ENCODE measurements at places on chromosomes 6 and 20.

GRCh38 chr20:61254881-61255626 is 3.0 kb downstream of the CDH4 start:
- no peak for DNase-seq

DNA sequence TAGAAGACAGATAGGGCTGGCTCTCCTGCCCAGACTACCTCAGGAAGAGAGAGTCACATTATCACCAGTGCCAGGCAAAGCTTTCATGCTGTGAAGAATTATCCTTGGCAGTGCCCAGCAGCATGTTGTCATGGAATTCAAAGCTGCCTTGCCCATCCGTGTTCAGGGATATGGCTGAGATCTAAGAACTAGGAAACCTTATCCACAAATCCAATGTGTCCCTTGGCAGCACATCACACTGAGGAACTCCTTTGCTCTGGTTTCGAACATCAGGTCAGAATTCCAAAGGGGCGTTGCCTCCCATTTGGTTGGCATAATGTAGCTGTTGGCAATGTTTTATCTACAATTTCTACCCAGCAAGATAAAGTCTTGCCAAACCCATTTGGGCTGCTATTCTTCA is 52.7 kb downstream of the ADGRF1 start:
- no peak for DNase-seq

DNA sequence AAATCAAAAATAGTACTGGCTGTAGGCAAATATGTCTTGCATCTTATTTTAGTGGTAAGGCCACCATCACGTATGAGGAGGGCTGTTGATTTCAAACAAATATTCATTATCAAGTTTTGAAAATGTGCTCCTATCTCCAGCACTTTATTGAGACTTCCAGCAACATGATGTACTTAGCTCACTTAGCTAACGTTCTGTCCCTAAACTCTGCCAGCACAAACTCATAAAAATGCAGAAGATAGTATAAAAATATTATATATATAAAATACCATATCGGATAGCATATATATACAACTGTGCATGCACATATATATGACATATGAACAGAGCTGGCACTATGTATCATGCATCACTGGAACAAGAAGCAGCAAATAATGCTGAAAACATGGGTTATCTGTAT is 762.3 kb downstream of the C6orf118 start:
- no peak for DNase-seq

DNA sequence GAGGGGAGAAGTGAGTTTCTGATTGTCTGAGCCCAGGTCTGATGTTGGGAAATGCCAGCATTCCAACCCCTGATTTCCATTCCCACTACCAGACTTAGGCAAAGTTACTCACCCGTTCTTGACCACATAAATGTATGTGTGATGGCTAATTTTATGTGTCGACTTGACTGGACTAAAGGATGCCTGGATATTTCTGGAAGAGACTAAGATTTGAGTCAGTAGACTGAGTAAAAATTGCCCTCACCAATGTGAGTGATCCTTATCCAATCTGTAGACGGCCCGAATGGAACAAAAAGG is 95.8 kb upstream of the TAB2 start:
- no peak for DNase-seq

- no peak for DNase-seq
Measured at GRCh38 chr6:55568808-55569439, 10.1 kb downstream of the HMGCLL1 start.

- no peak for DNase-seq
Measured at GRCh38 chr6:159213405-159213804, 44.2 kb downstream of the FNDC1 start.

DNA sequence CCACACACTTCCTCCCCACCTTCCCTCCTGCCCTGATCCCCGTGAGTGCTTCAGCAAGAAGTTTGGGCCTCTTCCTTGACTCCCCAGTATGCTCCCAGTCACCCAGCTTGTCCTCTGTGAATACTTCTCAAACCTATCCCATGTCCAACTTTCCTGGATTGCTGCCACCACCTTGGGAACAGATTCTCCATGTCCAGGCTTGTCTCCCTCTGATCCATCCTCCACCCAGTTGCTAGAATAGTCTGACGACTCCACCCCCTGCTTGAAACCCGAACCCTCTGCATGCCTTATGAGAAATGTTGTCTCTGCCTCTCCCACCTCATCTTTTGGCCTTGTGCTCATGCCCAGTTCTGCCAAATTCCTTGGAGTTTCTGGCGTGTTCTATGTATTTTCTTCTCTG is 108.0 kb downstream of the PPP1R14C start:
- DNase-seq: no peak

DNA sequence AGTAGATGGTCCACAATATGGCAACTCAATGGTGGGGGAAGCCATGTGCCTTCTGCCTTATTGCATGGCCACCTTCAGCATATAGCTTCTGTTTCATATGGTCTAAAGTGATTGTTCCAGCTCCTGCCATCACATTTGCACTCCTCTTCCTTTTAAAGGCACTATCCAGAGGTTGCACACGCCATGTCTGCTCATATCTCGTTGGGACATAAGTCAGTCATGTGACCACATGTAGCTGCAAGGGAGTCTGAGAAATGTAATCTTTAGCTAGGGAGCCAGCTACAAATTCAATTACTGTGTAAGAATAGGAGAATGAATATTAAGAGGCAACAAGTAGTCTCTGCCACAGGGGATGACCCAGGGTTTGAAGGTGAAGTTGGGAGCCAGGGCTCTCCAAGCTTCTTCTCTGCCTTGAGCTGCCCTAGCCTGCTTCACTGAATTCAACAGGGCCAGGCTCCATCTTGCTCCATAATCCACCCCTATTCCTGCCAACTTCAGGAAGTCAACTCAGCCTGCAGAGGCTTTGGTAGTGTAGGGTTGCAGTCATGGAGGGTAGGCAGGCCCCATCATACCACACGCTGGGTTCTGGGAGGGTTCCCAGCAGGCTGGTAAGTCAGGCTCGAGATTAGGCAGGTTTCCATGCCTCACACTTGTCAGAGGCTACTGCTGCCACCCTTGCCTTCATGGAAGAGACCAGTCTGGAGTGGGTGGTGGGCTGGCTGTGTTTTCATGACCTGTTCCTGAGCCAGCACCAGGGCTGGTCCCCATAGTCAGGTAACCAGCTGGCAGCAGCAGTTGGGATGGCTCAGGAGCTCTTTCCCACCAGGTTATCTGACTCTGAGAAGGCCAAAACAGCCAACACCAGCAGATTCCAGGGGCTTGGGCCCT is 56.7 kb upstream of the SAYSD1 start:
- no peak for DNase-seq

DNA sequence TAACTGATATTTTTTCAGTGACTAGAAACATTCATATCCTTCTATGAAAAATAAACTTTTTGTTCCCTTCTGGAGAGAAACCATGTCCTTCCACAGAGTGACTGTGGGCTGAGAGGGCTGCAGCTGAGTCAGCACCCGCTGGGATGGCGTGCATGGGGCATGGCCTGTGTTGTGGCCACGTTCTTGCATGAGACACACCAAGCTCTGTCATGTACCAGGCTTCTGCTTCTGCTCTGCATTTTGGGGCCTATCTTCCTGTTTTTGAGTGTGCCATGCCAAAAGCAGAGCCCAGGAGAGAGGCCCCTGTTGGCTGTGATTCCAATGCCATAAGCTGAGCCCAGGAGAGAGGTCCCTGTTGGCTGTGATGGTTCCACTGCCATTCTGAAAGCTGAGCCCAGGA is 10.8 kb downstream of the APMAP start:
- DNase-seq: no peak

GRCh38 chr6:125363824-125364165 is 62.0 kb upstream of the HDDC2 start:
- no peak for DNase-seq

DNA sequence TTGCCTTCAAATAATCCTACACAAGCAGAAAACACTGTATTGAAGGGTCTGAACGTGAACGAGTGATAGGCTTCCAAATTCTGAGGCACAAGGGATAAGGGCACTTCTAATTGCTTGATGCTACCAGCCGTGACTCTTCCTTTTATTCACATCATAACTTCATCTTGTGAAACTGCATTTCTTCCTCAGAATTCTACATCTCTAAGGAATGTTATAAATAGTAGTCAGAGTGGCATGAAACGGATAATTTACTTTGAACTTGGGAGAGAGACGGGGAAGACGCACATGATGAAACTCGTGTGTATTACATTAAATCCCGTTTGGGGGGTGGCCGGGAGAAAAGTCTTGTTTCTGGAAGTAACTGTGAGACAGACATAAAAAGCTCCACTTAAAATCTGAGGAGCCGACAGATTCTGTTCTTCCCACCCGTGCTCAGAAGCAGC is 754 bp downstream of the HDDC2 start:
- DNase-seq: no peak

DNA sequence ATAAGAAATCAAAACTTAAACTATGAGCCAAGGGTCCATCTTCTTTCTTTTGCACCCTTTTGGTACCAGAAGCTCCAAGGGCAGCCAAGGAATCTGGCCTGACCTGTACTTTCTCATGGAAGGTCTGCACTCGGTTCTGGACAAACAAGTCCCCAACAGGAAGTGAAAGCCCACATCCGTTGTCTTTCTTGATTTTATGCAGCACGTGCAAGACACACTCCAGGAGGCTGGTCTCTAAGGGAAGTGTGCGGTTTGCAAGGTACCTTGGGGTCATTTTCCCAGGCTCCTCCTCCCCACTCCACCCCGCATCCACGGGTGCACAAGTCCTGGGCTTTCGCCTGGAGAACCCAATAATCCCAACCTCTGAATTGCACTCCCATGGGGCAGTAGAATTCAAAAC is 101.9 kb downstream of the NFATC2 start:
- DNase-seq: no peak

DNA sequence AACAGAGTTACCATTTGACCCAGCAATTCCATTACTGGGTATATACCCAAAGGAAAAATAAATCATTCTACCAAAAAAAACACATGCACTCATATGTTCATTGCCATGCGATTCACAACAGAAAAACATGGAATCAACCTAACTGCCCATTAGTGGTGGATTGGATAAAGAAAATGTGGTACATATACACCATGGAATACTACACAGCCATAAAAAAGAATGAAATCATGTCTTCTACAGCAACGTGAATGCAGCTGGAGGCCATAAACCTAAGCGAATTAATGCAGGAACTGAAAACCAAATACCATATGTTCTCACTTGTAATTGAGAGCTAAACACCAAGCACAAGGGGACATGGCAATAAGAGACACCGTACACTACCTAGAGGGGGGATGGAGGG is 12.5 kb downstream of the RALGAPA2 start:
- DNase-seq: no peak

DNA sequence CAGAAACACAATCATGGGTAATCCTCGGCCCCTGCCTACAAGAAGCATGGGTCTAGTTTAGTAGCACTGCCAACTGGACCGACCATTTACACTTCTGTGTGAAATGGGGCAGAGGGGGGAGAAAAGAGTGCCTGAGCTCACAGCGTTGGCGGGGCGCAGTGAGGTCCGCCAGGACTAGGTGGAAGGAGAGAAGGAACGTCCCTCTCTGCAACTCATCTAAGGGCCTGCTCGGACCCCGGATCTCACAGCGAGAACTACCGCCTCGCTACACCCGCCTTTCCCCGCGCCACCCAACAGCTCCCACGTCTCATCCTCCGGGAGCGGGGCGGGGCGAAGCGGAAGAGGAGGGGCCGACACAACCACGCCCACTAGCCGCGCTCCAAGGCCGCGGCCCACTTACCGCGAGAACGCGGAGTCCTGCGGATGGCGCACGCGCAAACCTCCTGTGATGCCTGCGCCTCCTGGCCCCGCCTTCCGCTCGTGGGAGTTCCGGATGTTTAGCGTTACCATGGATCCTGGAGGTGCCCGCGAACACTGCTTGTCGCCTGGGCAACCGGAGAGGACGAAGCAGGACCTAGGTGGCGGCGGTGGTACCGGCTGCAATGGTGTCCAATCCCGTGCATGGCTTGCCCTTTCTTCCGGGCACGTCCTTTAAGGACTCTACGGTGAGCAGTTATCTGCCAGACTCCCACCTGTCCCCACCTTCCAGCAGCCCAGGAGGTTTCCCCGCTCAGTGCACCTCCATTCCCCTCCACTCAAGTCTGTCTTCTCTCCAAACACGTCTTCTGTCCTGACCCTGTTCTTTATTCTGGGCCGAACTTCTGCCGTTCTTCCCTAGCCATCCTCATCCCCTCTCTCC is at the start of gene EFHC1:
Gene EFHC1 (plus strand): TSS at position 534 of the 859 bp plus-strand sequence. CDS start 69 bp downstream, at position 603.
- peak; percentile 98 for DNase-seq

GRCh38 chr20:7302250-7302649 is 534.8 kb downstream of the BMP2 start:
- DNase-seq: no peak

GRCh38 chr6:16576451-16577368 is 184.6 kb downstream of the ATXN1 start:
- DNase-seq: no peak

- no peak for DNase-seq
Measured at GRCh38 chr20:574297-574942, 30.8 kb upstream of the CSNK2A1 start.

- DNase-seq: no peak
Measured at GRCh38 chr6:158416883-158417759, 104.9 kb downstream of the TULP4 start.

DNA sequence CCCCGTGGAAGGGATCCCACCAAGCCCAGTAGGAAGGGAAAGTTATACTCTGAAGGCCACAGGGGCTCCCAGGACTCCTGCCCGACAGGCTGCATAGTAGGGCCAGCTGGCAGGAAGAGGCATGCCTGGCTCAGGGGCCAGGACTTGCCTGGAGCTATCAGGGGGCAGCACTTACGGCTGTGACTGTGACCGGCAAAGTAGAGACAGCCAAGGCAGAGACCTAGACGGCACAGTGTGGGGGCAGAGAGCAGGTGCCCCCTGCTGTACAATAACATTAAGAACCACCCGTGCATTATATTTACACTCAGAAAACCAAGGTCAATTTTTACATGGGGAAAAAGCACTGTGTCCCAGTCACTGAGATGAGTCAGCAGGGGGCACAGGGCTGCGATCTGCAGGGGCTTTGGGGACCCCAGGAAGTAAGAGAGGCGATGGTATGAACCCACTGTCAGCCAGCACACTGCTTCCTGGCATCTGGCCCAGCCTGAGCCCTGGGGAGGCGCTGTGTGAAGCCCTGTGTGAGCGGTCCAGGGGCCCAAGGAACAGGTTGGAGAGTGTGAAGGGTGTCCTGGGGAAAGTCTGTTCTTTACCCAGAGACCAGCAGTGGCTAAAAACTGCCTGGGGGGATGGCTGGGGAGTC is 9.9 kb downstream of the CCDC167 start:
- no peak for DNase-seq

DNA sequence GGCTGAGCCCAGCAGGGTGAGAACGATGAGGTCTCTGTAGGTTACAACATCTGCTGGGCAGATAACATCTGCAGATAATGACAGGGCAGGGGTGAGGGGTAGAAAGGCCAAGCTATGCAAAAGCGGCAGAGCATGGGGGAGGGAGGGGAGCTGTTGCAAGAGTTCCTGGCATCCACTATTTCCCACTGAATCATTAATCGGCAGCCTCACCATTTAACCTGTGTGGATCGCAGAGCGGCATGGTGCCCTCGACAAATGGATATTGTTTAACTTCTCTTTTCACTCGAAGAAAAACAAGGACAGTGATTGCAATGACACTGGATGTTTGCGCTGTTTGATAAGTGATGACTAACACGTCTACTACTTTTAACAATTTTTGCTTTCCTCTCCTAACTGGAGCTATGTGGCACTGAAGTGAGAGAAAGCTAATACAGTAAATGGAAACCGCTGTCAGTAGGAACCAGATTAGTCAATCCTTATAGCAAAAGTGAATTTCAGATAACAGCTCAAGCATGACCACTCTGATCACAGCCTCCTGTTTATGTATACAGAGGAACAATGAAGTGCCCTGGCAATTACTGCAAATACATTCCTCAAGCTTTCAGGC is 381.5 kb downstream of the TFAP2A start:
- no peak for DNase-seq

All from stimulated activated CD8-positive, alpha-beta memory T cell treated with anti-CD3 and anti-CD28 coated beads, Interleukin-15, amount 100 ng/mL, for 48 hours (primary cell).